Large intestine (tissue), 12 donors: ENCODE measurements at places on chromosomes 4 and X. TPM values are rescaled to one million over a fixed set of nuclear protein-coding genes. Genes with fewer than 3 reads are reported as not detected.
A peak's percentile ranks its signal among the peaks of the same experiment; 100 is the strongest.

- H3K36me3 ChIP-seq: no peaks in the 10 kb centered on the region
- H3K27ac ChIP-seq: no peak overlapping the region
- no peaks in the 10 kb centered on the region for H3K27me3 ChIP-seq
- DNase-seq: no peak
- no peaks in the 10 kb centered on the region for H3K4me1 ChIP-seq
These were observed 95.3 kb upstream of the EGFL6 start for GRCh38 chrX:13474164-13474516.

GRCh38 chr4:107930821-107931774 lies at the start of gene CYP2U1:
CYP2U1 (plus strand) TSS chr4:107931549; CDS start chr4:107931644, 95 bp downstream.
- no peaks in the 10 kb centered on the region for H3K36me3 ChIP-seq
- H3K27ac ChIP-seq: peak within 1 kb of the TSS; percentile 72
- H3K4me1 ChIP-seq: peaks cover 4% of the 10 kb centered on the region
- H3K27me3 ChIP-seq: no peaks in the 10 kb centered on the region
- DNase-seq: peak; percentile 60

DNA sequence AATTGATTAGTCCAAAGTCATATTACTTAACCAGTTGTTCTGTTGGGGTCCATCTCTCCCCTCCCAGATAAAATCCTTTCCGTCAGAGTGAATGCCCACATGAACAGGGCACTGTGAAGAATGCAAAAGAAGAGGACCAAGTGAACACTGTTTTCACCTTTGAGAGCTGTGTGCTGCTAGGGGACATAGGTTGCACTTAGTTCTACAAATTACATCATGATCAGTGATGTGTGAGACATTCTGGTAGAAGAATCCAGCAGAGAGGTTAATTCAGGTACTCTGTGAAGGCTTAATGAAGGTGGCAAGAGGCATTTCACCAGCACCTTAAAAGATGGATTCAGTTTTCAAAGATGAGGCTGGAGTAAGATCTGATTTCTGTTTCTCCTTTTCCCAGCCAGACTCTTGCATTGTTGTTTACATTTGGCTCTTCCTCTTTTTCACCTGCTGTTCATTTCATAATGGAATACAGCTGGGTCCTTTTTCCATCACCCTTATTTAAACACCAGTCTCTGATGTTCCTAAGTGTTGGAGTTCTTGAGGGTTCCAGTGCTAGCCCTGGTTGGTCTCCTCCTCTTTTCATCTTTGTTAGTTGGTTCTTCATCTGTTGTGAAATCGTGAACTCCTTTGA lies 10.9 kb downstream of the GAB1 start:
- no peak for DNase-seq
- peaks cover 26% of the 10 kb centered on the region for H3K4me1 ChIP-seq
- no peak overlapping the region for H3K27ac ChIP-seq
- no peaks in the 10 kb centered on the region for H3K27me3 ChIP-seq
- H3K36me3 ChIP-seq: peaks cover 7% of the 10 kb centered on the region

GRCh38 chr4:84531689-84532088 lies 32.6 kb upstream of the NKX6-1 start:
- no peaks in the 10 kb centered on the region for H3K36me3 ChIP-seq
- H3K27ac ChIP-seq: no peak overlapping the region
- DNase-seq: no peak
- H3K4me3 ChIP-seq: no peak overlapping the region
- no peaks in the 10 kb centered on the region for H3K27me3 ChIP-seq

- no peaks in the 10 kb centered on the region for H3K36me3 ChIP-seq
- H3K27me3 ChIP-seq: no peaks in the 10 kb centered on the region
- no peak for DNase-seq
These were observed 13.1 kb downstream of the GPR82 start for GRCh38 chrX:41737065-41737464.

DNA sequence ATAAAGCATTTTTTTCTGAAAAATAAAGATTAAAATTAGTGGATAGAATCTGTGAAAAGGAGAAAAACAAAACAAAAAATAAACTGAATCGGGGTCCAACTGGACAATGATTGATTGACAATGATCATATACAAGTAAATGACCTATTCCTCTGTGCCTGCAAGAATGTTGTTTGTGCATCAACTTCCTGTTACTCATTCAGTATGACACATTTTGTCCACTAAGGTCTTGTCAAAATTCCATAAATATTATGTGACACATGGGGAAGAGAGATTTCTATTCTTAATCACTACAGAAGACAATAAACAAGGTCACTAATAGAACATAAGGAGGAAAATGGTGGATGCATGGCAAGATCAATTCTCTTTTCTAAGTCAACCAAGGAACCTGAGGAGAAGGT lies 54.9 kb downstream of the F8 start:
- no peaks in the 10 kb centered on the region for H3K36me3 ChIP-seq
- no peaks in the 10 kb centered on the region for H3K27me3 ChIP-seq
- no peaks in the 10 kb centered on the region for H3K4me1 ChIP-seq
- no peak for DNase-seq

- peaks cover 10% of the 10 kb centered on the region for H3K36me3 ChIP-seq
- no peaks in the 10 kb centered on the region for H3K27me3 ChIP-seq
- H3K4me1 ChIP-seq: no peaks in the 10 kb centered on the region
- no peak for DNase-seq
- H3K4me3 ChIP-seq: no peak overlapping the region
- no peak overlapping the region for H3K27ac ChIP-seq
These were observed 74.2 kb downstream of the TAF1 start for GRCh38 chrX:71440401-71440800.

DNA sequence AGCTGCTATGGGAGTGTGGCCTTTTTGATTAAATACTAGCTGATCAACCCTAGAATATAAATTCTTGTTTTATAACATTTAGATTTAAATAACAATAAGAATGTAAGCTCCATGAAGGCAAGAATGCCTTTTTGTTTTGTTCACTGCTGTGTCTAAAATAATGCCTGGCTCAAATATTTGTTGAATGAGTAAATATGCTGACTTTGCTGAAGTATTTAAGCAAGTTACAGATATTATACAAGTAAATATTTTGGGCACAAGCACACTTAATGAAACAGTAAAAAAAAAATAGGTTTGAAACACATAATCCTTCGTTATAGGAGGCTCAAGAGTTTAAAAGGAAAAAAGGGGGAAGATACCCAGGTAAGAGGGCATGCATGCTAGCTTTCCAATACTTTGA lies 24.1 kb downstream of the FABP2 start:
- no peaks in the 10 kb centered on the region for H3K27me3 ChIP-seq
- peaks cover 24% of the 10 kb centered on the region for H3K36me3 ChIP-seq
- peaks cover 3% of the 10 kb centered on the region for H3K4me1 ChIP-seq
- no peak for DNase-seq

- H3K4me1 ChIP-seq: peaks cover 12% of the 10 kb centered on the region
- no peaks in the 10 kb centered on the region for H3K27me3 ChIP-seq
- no peak overlapping the region for H3K4me3 ChIP-seq
- DNase-seq: no peak
These were observed 102.4 kb downstream of the PARM1 start for GRCh38 chr4:75035321-75035720.

GRCh38 chr4:92600638-92601037 lies 296.9 kb downstream of the GRID2 start:
- no peaks in the 10 kb centered on the region for H3K27me3 ChIP-seq
- no peak overlapping the region for H3K27ac ChIP-seq
- DNase-seq: no peak
- H3K36me3 ChIP-seq: no peaks in the 10 kb centered on the region
- H3K4me1 ChIP-seq: no peaks in the 10 kb centered on the region

- no peak overlapping the region for H3K27ac ChIP-seq
- H3K4me3 ChIP-seq: no peak overlapping the region
- H3K36me3 ChIP-seq: no peaks in the 10 kb centered on the region
- no peak for DNase-seq
- H3K27me3 ChIP-seq: peaks cover 11% of the 10 kb centered on the region
- H3K4me1 ChIP-seq: no peaks in the 10 kb centered on the region
These were observed 18.8 kb downstream of the PPP2R3B start for GRCh38 chrX:367866-368265.

DNA sequence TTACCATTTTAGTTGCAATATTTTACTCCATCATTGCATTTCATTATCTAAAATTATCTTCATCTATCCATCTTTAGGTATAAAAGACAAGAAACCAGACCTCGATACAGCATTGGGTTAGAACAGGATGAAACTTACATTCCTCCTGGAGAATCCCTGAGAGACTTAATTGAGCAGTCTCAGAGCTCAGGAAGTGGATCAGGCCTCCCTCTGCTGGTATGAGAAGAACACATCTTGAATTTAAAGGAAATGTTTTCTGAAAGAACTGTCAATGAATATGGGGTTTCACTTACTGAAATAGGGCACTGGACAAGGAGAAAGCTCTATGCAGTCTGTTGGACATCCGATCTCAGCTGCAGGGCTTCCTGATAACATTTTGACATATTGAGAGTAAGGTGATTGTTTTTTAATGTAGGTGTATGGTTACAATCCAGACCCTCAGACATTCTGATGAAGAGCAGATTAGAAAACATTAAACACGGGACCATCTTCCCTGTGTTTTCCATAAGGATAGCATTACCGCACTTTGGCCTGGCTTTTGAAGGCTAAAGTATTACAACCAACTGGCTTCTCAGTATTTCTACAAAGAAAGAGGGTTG lies 367.2 kb downstream of the BMPR1B start:
- no peaks in the 10 kb centered on the region for H3K27me3 ChIP-seq
- no peaks in the 10 kb centered on the region for H3K36me3 ChIP-seq
- H3K4me3 ChIP-seq: no peak overlapping the region
- no peak overlapping the region for H3K27ac ChIP-seq

GRCh38 chrX:20461576-20461975 lies 194.9 kb upstream of the RPS6KA3 start:
- no peak for DNase-seq
- no peaks in the 10 kb centered on the region for H3K4me1 ChIP-seq
- H3K36me3 ChIP-seq: no peaks in the 10 kb centered on the region
- no peaks in the 10 kb centered on the region for H3K27me3 ChIP-seq

GRCh38 chrX:74923942-74924448 lies 1.3 kb downstream of the NEXMIF start:
- peaks cover 5% of the 10 kb centered on the region for H3K4me1 ChIP-seq
- H3K27me3 ChIP-seq: peaks cover 12% of the 10 kb centered on the region
- no peaks in the 10 kb centered on the region for H3K36me3 ChIP-seq
- peak overlapping the region; percentile 23 for H3K4me3 ChIP-seq

DNA sequence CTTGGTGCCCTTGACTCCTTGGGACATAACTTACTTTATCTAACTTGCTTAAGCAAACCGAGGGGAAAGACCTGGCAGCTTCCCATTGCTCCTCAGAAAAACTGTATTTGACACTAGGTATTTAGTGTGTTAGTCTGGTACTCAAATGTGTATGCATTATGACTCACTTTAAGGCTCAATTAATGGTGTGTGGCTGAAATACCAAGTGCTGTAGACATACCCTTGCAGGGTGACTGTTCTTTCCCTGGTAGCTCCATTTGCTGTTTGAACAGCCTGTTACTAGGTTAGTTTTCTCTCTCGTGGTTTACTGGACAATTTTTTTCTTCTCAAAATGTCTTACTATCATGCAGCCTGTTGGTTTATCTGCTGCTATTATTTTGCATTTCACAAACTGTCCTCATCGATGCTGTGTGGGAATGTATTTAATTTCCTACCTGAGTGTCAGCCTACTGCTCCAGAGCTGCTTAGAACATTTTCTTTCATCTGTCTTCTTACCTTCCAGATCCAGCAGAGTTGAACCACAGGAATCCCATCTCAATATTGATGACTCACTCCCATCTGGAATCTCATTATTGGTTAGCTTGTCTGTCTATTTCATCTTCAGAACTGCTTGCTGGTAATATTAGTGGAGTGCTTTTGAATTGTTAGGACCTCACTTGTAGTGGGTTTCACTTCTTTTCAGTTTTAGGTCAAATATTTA lies 158.0 kb upstream of the FAT1 start:
- no peak overlapping the region for H3K27ac ChIP-seq
- no peaks in the 10 kb centered on the region for H3K36me3 ChIP-seq
- no peak overlapping the region for H3K4me3 ChIP-seq
- no peaks in the 10 kb centered on the region for H3K4me1 ChIP-seq
- DNase-seq: no peak
- no peaks in the 10 kb centered on the region for H3K27me3 ChIP-seq

- H3K4me3 ChIP-seq: no peak overlapping the region
- peak; percentile 11 for DNase-seq
- H3K27ac ChIP-seq: no peak overlapping the region
- H3K4me1 ChIP-seq: no peaks in the 10 kb centered on the region
- no peaks in the 10 kb centered on the region for H3K36me3 ChIP-seq
These were observed 90.8 kb upstream of the NPFFR2 start for GRCh38 chr4:71941001-71941400.

DNA sequence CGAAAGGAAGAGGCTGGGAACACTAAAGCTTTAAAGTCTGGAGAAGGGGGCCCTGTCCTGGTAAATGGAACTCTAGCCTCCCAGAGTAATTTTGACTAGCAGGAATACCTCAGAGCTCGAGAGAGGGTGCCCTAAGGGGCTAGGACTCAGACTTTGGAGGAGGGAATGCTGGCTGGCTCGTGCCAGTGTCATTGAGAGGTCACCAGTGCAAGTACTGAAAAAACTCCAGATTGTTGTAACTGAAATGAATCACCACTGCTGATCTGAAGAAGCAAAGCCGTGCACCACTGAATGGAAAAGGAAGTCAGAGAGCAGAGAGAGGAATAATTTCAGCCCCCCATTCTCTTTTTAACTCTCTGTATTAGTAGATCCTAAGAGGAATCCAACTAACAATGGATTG lies 690.2 kb downstream of the FAT4 start:
- no peaks in the 10 kb centered on the region for H3K36me3 ChIP-seq
- H3K4me3 ChIP-seq: no peak overlapping the region
- no peaks in the 10 kb centered on the region for H3K4me1 ChIP-seq

GRCh38 chrX:130545796-130546195 lies 144.0 kb downstream of the RBMX2 start:
- no peaks in the 10 kb centered on the region for H3K4me1 ChIP-seq
- no peak for DNase-seq
- H3K27me3 ChIP-seq: no peaks in the 10 kb centered on the region
- H3K36me3 ChIP-seq: no peaks in the 10 kb centered on the region
- H3K4me3 ChIP-seq: no peak overlapping the region
- no peak overlapping the region for H3K27ac ChIP-seq

GRCh38 chr4:113378836-113379235 lies 329.4 kb downstream of the ANK2 start:
- H3K4me1 ChIP-seq: no peaks in the 10 kb centered on the region
- no peak overlapping the region for H3K4me3 ChIP-seq
- no peak for DNase-seq
- no peaks in the 10 kb centered on the region for H3K27me3 ChIP-seq
- peaks cover 41% of the 10 kb centered on the region for H3K36me3 ChIP-seq

- H3K27me3 ChIP-seq: no peaks in the 10 kb centered on the region
- H3K4me3 ChIP-seq: no peak overlapping the region
- H3K36me3 ChIP-seq: no peaks in the 10 kb centered on the region
- H3K27ac ChIP-seq: no peak overlapping the region
- H3K4me1 ChIP-seq: no peaks in the 10 kb centered on the region
These were observed 655.7 kb upstream of the INTU start for GRCh38 chr4:126976850-126977632.

Gene CT45A7
- not detected for polyA plus RNA-seq

Gene COL25A1
- polyA plus RNA-seq: 2.5 TPM

Gene CWH43
- polyA plus RNA-seq: not detected

Gene MTMR8
- polyA plus RNA-seq: 2.1 TPM

Gene TXK
- 4.9 TPM for polyA plus RNA-seq

Gene C4orf51
- not detected for polyA plus RNA-seq

Gene PFKFB1
- 0.63 TPM for polyA plus RNA-seq

Gene MAGEA11
- polyA plus RNA-seq: not detected

Gene CXCR3
- polyA plus RNA-seq: 1.3 TPM

Gene ESX1
- polyA plus RNA-seq: not detected

Gene TLR2
- polyA plus RNA-seq: 12.1 TPM
